ENCODE measurements at places on chromosomes 3 and 15.

DNA sequence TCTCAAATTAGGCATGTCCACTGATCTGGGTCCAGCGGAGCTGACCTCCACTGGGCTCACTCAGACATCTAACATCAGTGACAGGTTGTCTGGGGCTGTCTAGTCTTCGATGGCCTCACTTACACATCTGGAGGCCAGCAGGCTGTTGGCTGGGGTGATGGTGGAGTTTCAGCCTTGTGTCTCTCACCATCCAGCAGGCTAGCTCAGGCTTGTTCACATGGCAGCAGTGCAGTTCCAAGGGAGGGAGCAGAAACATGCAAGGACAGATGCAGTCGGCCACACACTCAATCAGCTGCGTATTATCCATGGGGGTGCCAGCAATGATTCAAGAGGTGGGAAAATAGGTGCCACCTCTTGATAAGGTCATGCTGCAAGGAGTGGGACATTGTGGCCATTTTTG is 292.5 kb downstream of the SHQ1 start:
- no peak for DNase-seq

- DNase-seq, result no peak
Observed at GRCh38 chr3:73552700-73553099, 72.0 kb downstream of the PDZRN3 start.

DNA sequence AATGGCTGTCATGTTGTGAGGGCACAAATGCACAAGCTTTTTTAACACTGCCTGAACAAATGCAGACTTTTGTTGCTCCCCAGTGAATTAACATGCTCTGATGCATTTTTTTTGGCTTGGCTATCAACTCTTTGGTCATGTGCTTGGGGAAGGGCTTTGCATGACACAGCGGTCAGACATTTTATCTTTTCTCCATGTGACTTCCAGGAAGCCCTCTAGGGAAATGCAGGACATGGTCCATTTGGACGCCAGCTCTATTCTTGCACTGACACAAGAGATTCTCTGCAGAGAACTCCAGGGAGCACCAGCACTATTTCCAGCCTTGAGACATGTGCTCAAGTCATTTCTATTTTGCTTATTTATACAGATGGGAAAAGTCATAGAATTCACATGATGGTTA is 46.2 kb downstream of the NEK11 start:
- no peak for DNase-seq

- no peak for DNase-seq
Observed at GRCh38 chr3:62164196-62164595, 209.2 kb downstream of the FEZF2 start.

GRCh38 chr3:124928333-124929202 is 6.0 kb downstream of the MUC13 start:
- peak; percentile 37 for DNase-seq

GRCh38 chr3:11820531-11821041 is 26.1 kb downstream of the TAMM41 start:
- DNase-seq, result no peak

- no peak for DNase-seq
Observed at GRCh38 chr15:47439146-47440111, 277.9 kb upstream of the SEMA6D start.

- DNase-seq, result no peak
Observed at GRCh38 chr3:31980530-31981205, 394 bp downstream of the OSBPL10 start.

- DNase-seq, result no peak
Observed at GRCh38 chr3:150135287-150135721, 164.6 kb upstream of the PFN2 start.

GRCh38 chr3:136350557-136350956 is 100.4 kb downstream of the PCCB start:
- DNase-seq, result no peak

DNA sequence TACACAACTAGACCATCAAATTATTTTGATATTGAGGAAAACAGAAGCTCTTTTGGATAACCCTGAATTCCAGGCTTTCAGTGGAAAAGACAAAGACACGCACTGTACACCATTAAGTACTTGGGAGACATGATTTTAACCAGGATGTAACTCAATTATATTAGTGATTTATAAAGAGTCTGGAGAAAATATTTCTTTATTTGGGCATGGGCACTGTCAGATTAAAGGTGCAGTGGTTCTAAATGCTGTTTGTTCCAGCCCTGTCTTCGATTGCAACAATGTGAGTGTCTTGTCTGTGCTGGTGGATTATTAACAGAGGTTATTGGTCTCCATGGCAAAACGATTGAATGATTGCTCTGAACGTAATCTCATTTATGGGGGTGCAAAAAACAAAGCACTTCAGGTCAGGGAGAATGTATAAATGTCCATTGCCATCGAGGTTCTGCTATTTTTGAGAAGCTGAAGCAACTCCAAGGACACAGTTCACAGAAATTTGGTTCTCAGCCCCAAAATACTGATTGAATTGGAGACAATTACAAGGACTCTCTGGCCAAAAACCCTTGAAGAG is at the start of gene TM4SF4:
Gene TM4SF4 (plus strand): TSS at position 448 of the 568 bp plus-strand sequence. CDS start 181 bp downstream, outside the sequence.
- no peak for DNase-seq

- DNase-seq, result no peak
Observed at GRCh38 chr3:133709139-133709750, 36.9 kb upstream of the TF start.

- no peak for DNase-seq
Observed at GRCh38 chr3:141972399-141972798, 96.0 kb downstream of the ATP1B3 start.

DNA sequence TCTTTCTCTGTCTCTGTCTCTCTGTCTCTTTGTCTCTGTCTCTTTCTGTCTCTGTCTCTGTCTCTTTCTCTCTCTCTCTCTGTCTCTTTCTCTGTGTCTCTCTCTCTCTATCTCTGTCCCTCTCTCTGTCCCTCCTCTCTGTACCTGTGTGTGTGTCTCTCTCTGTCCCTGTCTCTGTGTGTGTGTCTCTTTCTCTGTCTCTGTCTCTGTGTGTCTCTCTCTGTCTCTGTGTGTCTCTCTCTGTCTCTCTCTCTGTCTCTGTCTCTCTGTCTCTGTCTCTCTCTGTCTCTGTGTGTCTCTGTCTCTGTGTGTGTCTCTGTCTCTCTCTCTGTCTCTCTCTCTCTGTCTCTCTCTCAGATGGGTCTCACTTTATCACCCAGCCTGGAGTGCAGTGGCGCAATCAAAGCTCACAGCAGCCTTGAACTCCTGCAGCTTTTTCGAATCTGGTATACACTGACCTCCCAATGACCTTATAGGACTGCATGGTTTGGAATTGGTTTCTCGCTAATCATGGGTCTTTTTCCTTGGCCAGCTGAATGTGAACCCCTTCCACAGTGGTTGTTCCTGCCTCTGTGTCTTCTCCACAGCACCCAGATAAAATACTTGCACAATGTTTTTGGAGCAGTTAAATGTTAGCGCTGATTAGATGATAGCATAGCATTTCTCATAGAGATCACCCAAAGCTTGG is 102.6 kb upstream of the KLHL25 start:
- no peak for DNase-seq

GRCh38 chr3:148757238-148758215 is 59.8 kb downstream of the AGTR1 start:
- DNase-seq, result no peak

GRCh38 chr15:60000113-60000823 is 3.8 kb upstream of the FOXB1 start:
- no peak for DNase-seq

- DNase-seq, result no peak
Observed at GRCh38 chr3:194450341-194450740, 36.5 kb downstream of the ATP13A3 start.

DNA sequence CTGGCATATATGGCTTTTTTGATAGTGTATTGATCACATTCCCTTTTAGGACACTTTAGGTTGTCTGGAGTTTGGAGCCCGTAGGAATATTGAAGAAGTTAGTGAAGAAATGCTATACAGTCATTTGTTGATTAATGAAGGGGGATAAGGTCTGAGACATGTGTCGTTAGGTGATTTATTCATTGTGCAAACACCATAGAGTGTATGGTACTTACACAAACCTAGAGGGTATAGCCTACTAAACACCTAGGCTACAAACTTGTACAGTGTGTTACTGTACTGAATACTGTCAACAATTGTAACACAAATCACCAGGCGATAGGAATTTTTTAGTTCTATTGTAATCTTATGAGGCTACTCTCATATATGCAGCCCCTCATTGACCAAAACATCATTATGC is 3.3 kb downstream of the TPM1 start:
- no peak for DNase-seq

DNA sequence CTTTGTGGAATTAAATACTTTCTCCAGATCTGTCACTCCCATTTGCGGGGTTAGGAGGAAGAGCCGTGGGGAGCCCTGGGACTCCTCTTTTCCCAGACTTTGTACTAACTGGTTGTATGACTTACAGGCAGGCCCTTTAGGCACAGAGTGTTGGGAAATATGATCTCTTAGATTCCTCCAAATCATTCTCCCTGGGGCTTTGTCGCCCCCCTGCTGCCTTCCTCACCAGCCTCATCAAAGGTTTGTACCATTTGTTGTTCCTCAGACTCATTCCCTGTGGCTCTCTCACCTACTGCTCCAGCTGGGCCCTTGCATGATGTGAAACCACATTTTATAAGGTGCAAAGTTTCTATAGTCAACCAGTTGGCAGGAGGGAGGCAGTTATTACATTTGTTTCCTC is 56.4 kb downstream of the CRYGS start:
- DNase-seq, result no peak

DNA sequence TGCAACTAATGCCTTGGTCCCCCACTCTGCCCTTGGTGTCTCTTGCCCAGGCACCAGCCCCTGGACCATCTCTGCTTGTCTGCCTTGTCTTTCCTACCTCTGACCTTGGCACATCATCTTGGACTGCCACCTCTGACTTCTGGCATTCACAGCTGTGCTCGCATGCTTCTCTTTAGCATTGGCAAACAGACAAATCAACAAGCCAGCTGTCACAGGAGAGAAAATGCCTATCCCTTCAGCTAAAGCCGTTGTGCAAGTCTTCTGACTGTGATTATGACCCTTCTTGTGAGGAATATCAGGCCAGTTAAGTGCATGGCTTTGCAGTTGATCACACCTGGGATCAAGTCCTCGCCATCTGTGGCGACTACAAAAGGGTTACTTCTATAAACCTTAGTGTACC is 84.6 kb downstream of the PRICKLE2 start:
- DNase-seq, result no peak

- no peak for DNase-seq
Observed at GRCh38 chr15:96336596-96337364, 6.3 kb downstream of the NR2F2 start.

DNA sequence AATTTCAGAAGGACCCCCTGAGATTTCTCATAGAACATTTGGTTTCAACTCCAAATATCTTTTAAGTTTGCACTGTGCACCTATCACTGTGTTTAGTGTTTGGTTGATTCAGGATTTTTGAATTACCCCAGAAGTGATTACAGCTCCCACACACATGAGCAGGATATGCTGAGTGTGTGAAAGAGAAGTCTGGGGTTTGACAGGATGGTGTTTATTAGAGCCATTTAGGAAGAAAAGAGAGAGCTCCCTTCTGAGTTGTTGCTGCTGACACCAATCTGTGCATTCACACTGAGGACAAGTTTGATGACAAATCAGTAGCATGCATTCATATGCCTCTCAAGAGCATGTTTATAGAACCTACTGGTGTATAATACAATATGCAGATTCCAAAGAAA is 118.1 kb downstream of the RPL22L1 start:
- no peak for DNase-seq

DNA sequence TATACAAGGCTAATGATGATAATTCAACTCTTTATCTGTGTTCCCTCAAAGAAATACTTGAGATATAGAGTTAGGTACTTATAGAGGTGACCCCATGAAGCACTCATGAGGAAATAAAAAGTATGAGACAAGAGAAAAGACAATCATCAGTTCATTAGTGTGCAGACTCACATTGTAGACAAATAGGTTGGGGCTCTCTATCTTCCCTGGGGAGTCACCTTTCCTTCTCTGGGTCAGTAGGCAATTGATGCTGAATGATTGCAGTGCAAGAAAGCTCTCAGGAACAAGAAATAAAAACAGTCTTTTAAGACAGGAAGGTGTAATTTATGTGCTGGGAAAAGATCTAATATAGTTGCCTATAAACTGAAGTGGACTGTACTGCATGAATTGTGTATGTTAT is 1357.6 kb upstream of the EPHA6 start:
- no peak for DNase-seq

GRCh38 chr15:95498961-95499360 is 831.5 kb upstream of the NR2F2 start:
- DNase-seq, result no peak

GRCh38 chr15:93932164-93932776 is 299.1 kb upstream of the MCTP2 start:
- DNase-seq, result no peak

- DNase-seq, result peak; percentile 18
Observed at GRCh38 chr15:78103406-78104118, 11.2 kb downstream of the SH2D7 start.

DNA sequence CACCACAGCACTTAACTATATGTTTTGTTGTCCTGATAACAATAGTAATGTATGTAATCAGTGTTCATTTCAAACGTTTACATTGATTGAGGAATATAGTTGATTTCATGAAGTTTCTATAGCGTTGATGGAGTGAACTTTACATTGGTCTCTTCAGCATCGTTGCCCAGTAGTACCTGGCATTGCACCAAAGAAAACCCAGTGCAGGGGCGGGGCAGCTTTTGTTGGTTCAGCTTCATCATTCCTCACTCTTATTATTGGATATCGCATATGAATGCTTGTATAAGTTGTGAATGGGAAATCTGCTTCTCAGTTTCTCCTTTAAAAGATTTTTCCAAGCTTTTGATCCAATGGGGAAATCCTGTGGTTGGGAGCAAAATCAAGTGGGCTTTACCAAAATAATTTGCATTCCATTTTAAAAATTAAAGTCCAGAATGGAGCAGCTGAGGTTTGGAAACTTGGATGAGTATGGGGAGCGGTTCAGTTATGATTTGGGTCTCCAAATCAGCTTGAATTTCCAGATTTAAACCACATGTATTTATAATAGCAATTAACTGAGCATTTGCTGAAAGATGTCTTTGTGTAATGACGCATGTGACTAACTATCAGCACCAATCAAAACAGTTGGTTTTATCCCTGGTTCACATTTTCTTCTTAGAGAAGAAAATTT is 213.7 kb downstream of the ALCAM start:
- no peak for DNase-seq

Data from stimulated activated CD8-positive, alpha-beta memory T cell treated with anti-CD3 and anti-CD28 coated beads, Interleukin-2, amount 100 ng/mL, for 1 hour (primary cell).